ENCODE measurements at places on chromosomes 7 and 10. TPM values are rescaled to one million over a fixed set of nuclear protein-coding genes. Genes with fewer than 3 reads are reported as not detected.

DNA sequence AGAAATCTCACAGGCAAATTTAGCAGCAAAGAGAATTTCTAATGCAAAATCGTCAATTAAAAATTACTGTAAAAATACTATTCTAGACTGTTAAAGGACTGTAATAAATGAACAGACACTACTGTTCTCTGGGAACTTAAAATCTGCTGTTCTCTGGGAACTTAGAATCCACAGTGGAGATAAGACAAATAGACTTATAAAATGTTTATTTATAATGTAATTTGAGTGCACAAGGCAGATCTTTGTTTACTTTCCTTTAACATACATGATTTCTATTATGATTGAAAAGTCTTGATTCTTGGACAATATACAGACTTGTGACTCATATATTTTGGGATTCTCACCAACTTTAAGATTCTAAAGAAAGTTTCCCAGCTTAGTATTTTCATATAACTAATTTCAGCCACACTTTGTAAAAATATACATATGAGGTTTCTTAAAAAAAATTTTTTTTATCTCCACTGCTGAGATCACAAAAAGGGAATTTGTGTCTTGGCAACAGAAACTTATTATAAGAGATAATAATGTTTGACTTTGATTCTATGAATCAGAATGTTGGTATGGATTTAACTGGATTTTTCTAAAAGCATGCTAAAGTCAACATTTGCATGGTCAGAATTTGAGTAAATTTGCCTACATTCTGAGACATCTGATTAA is 166.3 kb upstream of the RHOBTB1 start:
- no peak for DNase-seq

FOXP2 gene
- 9.9 TPM for total RNA-seq

DNA sequence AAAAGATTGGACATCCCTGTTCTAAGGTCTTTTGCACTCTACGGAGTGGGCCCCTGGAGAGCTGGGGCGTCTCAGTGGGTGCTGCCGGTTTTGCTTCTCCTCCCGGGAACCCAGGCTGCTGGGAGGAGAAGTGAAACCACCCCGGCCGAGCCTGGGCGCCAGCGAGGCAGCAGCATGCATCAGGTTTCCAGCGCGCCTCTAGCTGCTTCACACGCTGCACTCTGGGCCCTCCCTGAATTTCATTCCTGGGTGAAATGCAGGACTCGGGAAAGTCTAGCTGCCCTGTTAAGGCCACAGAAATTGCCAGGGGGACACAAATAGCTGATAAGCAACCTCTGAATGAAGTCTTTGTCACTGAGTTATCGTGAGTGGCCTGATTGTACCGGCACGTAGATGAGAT is 127.4 kb downstream of the TRRAP start:
- DNase-seq, result no peak

GRCh38 chr7:102291056-102291915 is 4.6 kb downstream of the SH2B2 start:
- no peak for DNase-seq

DNA sequence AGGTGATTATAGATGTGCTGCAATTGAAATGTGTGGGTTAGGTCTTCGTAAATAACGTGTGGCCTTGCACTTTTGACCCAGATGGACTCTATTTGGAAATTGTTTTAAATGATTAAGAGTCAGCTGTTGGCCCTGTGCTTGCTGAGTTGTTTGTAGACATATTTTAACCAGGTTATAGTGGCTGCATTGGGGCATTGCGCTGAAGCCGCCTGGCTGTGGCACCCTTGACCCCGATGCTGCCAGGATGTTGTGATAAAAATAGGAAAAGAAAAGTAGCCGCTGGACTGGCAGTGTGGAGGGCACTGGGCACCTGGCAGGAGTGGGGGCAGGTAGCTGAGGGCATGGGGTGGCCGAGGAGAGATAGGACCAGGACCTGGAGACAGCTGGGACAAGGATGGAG is 13.4 kb downstream of the LRRC27 start:
- peak; percentile 46 for DNase-seq

GRCh38 chr7:24227603-24228359 is 56.2 kb upstream of the NPY start:
- DNase-seq, result no peak

- peak; percentile 81 for DNase-seq
These were observed at the start of gene ADAMTS14 for GRCh38 chr10:70672165-70673042. Gene ADAMTS14, plus strand, starts transcription at chr10:70672506. Its CDS starts 297 bp downstream, at chr10:70672803.

DNA sequence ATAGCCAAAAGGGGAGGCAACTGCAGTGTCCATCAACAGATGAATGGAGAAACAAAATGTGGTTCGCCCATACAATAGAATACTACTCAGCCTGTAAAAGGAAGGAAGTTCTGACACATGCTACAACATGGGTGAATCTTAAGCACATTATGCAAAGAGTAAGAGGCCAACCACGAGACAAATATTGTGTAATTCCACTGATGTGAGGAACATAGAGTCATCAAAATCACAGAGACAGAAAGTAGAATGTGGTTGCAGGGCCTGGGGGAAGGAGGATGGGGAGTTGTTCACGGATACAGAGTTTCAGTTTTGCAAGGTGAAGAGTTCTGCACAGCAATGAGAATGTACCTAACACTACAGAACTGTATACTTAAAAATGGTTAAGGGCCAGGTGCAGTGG is 13.7 kb upstream of the C10orf71 start:
- peak; percentile 16 for DNase-seq

CARD11 gene
- total RNA-seq, result 0.86 TPM
